ENCODE measurements at places on chromosomes 12 and 14. TPM values are rescaled to one million over a fixed set of nuclear protein-coding genes. Genes with fewer than 3 reads are reported as not detected.

DNA sequence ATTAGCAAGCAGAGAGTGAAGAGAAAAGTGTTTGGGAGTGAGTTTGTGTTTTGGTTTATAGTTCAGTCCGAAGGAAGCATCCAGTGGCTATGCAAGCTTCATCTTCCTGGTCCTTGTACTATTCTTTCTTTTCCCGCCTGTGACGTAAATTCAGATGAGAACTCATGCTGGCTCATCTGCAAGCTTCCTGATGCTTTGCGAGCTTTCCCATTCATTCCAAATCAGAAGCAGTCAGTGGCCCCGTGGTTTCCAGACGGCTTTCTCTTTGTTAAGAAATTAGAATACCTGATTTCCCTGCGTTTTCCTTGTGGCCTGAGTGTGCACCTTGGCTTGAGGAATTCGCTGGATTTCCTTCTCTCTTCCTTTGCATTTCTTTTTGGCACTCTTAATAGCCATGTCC lies 89.5 kb downstream of the TESC start:
- DNase-seq: no peak

DNA sequence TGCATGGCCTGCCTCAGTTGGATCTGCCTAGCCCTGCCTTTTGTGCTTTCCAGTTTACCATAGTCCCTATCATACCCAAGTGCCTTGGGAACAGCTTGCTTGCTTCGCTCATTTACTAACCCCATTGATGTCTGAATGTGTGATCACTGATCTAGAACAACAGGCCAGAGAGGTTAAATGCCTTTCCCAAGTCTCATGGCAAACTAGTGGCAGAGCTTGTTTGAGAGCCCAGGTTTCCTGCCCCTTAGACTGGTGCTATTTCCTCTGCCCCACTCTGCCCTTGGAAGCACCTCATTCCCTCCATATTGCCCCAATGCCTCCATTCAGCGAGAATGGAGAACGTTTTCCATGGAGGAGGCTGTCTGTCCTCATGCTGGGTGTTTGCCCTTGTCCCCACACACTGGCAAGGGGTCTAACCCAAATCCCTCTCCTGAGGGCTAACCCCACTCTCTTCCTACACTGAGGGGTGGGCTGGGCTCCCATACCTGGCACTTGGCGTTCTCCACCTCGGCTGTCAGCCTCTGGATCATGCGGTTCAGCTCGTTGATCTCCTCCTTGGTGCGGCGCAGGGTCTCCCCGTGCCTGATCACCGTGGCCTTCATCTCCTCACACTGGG lies 19.8 kb downstream of the KRT7 start:
- no peak for DNase-seq

- no peak for DNase-seq
Measured at GRCh38 chr14:54643696-54644176, 76.8 kb downstream of the SAMD4A start.

DNA sequence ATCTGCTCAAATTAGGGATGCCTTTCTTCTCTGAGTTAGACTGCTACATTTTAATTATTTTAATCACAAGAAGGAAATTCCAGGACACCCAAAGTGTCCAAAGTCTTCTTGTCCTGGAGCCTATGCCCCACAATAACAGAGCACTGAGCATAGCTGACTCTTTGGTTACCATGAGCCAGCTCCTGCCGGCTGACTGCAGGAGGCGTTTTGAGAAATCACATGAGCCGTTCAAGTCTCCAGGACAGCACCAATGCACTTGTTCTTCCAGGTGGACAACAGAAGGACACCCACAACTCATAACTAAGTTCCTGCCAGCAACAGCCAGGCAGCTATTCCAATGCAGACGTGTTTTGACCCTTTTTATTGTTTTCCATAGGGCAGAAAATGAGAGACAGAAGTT lies 46.0 kb upstream of the SRSF5 start:
- no peak for DNase-seq

GRCh38 chr12:67804168-67804567 lies 155.6 kb downstream of the DYRK2 start:
- DNase-seq: no peak

DNA sequence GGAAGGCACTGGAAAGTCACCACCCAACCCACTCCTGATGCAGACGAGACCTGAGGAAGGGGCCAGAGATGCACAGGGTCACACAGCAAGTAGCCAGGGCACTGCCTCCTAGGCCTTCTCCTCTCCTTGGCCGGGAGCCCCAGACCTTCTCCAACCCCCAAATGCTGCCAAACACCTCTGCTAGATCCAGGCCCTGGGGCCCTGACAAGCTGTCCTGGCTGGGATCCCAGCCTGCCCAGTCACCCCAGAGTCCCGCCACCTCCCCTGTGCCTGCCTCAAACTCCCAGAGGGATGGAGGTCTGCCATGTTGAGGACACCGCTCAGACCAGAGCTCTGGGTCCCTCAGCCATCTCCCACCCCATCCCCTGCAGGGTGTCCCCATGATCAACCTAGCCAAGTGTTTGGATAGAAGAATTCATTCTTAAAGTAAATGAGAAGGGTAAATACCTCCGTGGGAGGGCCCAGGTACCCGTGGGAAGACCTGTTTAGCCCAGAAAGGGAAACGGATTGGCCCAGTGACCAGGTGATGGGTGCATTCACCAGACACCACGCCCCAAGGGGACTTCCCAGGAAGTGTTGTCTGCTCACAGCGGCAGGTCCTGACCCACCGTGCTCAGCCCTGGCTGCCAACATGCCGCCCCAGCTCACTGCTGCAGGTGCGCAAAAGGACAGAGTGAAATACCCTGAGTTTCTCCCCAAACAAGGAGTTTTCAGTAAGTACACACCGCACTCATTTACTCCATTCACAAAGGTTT lies 4.6 kb upstream of the DIO3 start:
- no peak for DNase-seq

The PRICKLE1 gene
- polyA plus RNA-seq: 29.3 TPM

Data from hindlimb muscle (tissue), 1 donor.